Left lobe of liver (tissue), 2 donors: ENCODE measurements at places on chromosomes 6 and 20.

DNA sequence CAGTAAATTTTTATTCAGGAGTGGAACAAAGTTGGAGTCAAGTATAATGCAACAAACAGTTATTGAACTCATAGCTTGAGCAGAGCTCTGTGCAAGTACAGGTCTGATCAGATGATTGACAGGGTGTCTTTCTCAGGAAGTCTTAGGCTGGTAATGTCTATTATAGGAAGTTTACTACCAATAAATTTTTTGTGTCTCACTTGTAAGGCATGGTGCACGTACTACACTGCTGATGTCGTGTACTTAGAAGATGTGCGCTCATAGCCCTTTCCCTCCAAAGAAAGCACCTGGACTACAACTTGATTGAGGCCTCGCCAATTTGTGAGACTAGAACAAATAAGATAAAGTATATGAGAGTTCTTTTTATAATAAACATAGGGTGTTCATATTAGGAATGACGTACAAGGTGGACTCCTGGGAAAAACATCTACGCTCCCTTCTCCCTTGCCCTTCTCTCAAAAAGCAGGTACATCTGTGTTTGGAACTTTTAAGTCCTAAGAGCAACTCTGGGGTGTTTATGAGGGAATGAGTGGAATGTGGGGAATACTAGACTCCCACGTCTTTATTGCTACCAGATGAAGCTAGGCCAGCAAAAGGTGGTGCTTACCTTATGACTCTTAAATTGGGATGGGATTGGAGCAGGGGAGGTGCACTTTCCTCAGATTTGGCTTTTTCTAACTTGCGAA lies 1.5 kb downstream of the NDUFAF5 start:
- no peak for DNase-seq

- DNase-seq = no peak
Observed at GRCh38 chr6:50842446-50842845, 23.8 kb downstream of the TFAP2B start.

- DNase-seq = no peak
Observed at GRCh38 chr20:63156221-63156671, 59.7 kb downstream of the YTHDF1 start.

GRCh38 chr20:18058661-18059467 lies 1.1 kb upstream of the OVOL2 start:
- no peak for DNase-seq

GRCh38 chr6:33904050-33904746 lies 100.4 kb upstream of the MLN start:
- DNase-seq = no peak

GRCh38 chr6:118529756-118530155 lies 18.3 kb upstream of the PLN start:
- no peak for DNase-seq

DNA sequence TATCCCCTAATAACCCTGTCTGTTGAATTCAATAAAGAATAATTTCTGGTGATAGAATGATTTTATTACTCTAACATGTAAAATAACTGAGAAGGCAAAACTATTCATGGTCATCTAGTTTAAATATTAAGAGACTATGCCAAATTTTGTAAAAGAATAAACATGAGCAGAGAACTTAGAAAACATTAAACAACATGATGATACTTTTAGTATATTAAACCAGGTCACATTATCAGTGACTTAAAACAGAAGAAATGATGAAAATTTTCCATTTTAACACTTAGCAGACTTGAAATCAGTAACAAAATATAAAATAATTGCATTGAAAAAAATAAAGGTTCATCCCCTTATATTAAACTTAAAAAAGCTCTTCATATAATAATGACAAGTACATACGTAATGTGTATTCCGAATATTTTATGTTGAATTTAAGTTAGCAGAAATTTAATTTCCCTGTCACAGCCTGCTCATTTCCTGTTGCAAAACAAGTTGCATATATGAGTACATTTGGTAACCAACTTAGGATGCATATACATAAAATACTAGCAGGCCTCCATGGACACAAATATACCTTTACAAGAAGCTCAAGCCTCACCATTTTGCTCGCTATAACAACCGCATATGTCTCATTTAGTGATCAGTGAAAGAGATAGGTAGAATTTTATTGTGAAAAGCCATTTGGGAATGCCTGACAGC lies 40.6 kb downstream of the DTNBP1 start:
- DNase-seq = no peak

DNA sequence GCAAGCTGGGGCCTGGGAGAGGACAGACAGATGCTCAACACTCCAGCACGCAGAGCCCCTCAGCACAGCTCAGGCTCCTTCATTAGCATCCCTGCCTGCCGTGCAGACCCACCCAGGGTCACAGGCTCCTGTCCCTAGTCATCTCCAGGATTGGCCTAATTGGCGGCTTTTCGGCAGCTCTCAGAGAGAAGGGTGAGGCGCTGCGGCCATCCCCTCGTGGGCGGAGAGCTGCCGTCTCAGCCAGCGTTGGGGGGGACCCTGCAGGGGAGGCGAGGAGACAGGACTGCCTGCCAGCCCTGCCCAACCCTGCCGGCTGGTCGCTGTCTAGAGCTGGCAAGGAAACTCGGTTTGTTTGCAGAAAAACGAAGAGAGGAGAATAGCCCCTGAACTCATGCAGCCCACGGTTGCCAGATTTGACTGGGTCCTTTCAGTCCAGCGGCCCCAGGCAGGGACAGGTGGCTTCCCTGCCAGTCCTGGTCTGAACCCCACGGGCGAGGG lies 26.8 kb downstream of the BHLHE23 start:
- no peak for DNase-seq

- peak; percentile 11 for DNase-seq
Observed at GRCh38 chr20:44001667-44002596, 87.3 kb downstream of the TOX2 start.

- DNase-seq = no peak
Observed at GRCh38 chr20:15033269-15033668, 695.9 kb upstream of the FLRT3 start.

- no peak for DNase-seq
Observed at GRCh38 chr6:26275663-26276062, 89.3 kb upstream of the BTN3A2 start.

- no peak for DNase-seq
Observed at GRCh38 chr20:3787324-3788014, 929 bp upstream of the CENPB start.

- no peak for DNase-seq
Observed at GRCh38 chr6:38021029-38021428, 201.5 kb downstream of the ZFAND3 start.

GRCh38 chr6:117345292-117345610 lies 79.9 kb downstream of the VGLL2 start:
- no peak for DNase-seq
